ENCODE measurements at places on chromosomes 7 and 10.

DNA sequence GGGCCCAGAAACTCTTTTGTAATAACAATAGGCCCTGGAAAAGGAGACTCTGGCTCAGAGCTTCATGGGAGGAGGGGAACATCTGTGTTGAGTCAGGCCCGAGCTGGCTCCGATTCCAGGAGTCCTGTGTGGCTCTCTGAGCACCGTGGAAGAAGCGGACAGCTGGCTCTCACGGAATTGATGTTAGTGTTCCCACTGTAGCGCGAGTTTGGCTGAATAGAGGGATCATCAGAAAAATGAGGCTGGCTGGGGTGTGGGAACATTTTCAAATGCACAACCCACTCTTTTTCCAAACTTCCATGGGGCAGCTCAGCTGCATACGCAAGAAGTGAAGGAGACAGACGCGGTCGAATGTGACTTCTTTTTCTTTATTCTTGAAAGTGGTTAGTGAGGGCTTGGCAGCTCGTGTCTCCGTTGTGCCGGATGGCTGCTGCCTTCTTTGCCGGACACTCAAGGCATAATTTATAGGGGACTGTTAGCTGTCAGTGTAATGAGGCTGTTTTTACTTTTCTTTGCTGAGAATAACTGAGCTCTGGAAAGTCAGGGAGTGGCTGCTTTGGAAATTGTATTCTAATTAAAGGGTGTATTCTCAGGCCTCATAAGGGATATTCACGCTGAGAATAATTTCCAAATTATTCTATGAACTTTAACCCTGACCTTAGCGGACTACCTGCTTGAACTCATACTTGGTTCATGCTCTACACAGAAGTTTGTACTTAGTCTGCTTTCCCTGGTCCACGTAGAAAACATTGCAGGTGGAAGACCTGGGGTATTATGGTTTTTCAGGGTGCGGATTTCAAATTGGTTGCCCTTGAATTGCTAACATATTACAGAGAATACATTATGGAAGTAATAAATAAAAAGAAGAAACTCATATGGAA, 23.1 kb downstream of the MDFIC start:
- no peak for DNase-seq

- peak; percentile 23 for DNase-seq
Observed at GRCh38 chr10:118621304-118621942, 26.0 kb upstream of the PRLHR start.

GRCh38 chr10:71131096-71131495, 81.3 kb upstream of the UNC5B start:
- DNase-seq: no peak

GRCh38 chr10:97849687-97850402, at the start of gene GOLGA7B:
Gene GOLGA7B (plus strand): TSS chr10:97849843. CDS start chr10:97850304, 461 bp downstream.
- DNase-seq: peak; percentile 74

DNA sequence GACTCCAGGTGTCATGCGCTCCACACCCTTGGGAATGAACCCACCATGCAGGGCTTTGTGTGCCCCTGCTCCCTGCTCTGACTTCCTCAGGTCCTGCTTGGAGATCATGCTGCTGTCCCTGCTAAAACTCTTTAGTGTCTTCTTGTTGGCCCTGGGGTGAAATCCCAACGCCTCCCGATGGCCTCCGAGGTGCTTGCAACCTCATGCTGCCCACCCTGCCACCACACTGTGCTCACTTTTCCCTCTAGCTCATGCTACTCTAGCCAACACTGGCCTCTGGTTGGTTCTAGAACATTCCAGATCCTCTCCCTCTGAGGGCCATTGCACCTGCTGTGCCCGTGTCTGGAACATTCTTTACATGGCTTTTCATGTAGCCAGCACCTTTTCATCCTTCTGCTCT, 227.7 kb downstream of the ADAM12 start:
- no peak for DNase-seq

All from activated T-cell treated with anti-CD3 and anti-CD28 coated beads, Interleukin-2, amount 50 U/mL, for 1 hour (primary cell).